ENCODE measurements at places on chromosomes 16 and 17.

DNA sequence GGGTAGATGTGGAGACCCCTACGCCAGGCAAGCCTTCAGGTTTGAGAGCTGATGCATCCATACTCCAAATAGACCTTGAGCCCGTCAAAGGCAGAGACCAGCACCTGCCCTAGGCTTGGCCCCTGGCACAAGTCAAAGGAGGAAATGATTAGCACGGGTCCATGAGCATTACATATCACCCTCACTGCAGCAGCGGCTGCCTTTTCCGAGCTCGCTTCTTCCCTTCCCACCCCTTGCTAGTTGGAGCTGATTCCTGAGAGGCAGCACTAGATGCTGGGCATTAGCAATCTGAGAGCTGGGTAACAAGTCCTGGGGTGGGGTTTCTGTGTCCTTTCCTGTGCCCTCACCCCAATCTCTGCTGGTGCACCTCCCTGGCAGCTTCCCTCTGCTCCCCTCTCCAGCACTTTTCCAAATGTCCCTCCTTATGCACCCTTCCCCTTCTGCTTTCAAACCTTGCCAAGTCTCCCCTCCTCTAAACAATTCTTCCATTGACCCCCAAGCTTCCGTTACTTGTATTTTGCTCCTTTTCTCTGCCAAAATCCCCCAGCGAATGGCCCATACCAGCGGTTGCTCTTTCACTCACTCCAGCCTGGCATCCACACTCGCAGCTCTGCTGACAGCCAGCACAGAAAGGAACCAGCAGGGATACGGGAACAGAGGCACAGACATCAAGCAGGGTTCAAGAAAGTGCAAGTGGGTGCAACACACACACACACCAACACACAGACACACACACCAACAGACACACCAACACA is 3.0 kb downstream of the CDRT4 start:
- DNase-seq: no peak

DNA sequence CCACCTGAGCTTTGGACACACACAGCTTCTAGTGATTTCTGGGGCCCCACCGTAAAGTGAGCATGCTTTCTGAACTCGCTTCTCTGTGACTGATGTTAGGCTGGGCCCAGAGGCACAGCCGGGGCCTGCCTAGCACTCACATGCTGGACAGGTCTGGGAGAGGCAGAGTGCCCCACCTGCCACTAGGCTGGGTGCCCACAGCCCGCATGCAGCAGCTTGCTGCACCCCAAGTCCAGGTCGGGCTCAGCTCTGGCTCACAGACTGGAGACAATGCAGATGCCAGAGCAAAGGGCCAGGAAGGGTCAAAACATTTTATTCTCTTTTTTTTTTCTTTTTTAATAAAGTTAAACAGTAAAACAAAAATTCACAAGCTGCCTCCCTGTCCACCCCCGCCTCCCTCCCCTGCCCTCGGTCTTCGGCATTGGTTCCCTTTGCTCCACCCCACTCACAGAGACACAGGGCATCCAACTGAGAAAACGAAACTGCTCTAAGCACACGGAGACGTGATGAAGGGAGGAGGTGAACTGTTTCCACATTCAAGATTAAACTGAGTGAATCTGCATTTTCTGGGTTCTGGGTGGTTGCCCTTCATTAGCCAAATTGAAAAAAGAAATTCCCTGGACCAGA is 9.7 kb downstream of the CNP start:
- DNase-seq: no peak

DNA sequence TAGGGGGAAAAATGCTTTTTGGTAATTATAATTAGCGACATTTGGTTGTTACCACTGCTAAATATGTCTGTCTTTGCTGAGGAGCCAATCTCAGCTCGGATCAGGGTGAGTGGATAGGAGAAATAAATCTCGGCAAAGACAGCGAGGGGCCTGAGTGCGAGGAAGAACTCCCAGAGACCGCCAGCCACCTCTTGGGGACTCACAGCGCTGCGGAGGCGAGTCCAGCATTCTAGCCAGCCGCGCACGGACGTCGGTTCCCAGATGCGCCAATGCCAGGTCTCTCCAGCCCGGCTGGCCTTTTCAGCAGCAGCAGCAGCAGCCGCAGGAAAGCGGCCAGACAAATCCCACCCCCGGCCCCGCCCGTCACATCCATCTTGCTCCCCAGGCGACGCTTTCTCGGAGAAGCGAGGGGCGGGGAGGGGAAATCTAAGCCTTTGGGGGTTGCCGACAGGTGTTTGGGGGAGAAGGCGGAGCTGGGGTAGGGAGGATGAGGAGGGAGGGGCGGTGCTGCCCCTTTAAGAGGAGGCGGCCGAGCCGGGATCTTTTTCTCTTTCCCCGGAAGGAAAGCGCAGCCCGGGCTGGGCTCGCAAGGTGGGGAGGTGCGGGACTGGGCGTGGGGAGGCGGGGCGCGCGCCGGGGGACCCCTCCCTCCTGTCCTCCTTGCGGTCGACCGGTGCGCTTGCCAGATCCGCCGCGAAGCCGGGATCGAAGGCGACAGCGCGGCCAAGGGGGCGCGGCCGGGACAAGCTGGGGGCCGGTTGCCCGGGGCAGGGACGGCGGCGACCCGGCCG is at the start of gene ITGA3:
Gene ITGA3, plus strand, starts transcription at position 685 of the 791 bp plus-strand sequence. CDS start 330 bp downstream, outside the sequence.
- DNase-seq: peak; percentile 79

- DNase-seq: no peak
Measured at GRCh38 chr17:57730026-57730701, 14.9 kb downstream of the CCDC182 start.

GRCh38 chr17:15947271-15947670 is 2.3 kb downstream of the ADORA2B start:
- DNase-seq: no peak

GRCh38 chr16:2719328-2720063 is 528 bp downstream of the PRSS27 start:
- no peak for DNase-seq

DNA sequence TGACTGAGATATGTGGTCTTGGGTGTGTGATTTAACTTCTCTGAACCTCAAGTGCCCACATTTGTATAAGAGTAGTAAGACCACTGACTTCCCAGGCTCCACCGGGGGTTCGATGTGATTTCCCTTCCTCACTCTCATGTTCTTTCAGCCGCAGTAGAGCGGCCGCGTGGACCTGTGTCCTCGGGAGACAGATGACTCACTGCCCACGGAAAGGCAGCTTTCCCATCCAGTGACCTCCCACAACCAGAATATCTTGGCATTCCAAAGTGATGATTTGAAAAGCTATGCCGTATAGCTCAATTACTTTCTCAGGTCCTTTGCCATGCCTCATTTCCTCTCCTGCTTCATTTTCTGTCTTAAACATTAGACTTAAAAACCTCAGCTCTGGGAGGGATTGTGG is 73.6 kb downstream of the IL21R start:
- DNase-seq: no peak

GRCh38 chr16:19264123-19264673 is 21.3 kb upstream of the CLEC19A start:
- no peak for DNase-seq

GRCh38 chr16:8885674-8886592 is 3.8 kb downstream of the LITAFD start:
- no peak for DNase-seq

GRCh38 chr17:3750926-3751325 is 27.2 kb downstream of the HASPIN start:
- peak; percentile 57 for DNase-seq

- DNase-seq: no peak
Measured at GRCh38 chr17:40827746-40828453, 5.5 kb upstream of the KRT10 start.

DNA sequence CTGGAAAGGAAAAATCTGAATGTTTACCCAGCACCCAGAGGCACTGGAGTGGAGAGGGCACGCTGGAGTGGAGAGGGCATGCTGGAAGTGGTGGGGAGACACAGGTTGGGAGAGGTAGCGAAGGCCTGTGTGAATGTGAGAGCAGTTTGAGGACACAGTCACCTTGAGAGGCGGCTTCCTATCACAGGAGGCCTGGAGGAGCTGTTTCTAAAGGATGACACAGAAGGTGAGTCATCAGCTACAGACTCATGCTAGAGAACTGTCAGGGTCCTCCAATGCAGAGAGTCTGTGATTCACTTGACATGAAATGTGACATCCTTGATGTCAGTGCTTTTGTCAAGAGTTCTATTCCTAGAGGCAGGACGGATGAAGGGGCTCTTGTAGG is 13.8 kb downstream of the CTRL start:
- DNase-seq: peak; percentile 69

- no peak for DNase-seq
Measured at GRCh38 chr16:88382491-88383400, at the start of gene ZNF469. TSS of gene ZNF469 (plus strand) at chr16:88382959. CDS start at chr16:88427471, 44,512 bp downstream.

GRCh38 chr17:3546521-3546920 is 11.1 kb downstream of the TRPV3 start:
- no peak for DNase-seq

GRCh38 chr16:83899272-83899897 is 470 bp downstream of the MLYCD start:
- DNase-seq: peak; percentile 55

DNA sequence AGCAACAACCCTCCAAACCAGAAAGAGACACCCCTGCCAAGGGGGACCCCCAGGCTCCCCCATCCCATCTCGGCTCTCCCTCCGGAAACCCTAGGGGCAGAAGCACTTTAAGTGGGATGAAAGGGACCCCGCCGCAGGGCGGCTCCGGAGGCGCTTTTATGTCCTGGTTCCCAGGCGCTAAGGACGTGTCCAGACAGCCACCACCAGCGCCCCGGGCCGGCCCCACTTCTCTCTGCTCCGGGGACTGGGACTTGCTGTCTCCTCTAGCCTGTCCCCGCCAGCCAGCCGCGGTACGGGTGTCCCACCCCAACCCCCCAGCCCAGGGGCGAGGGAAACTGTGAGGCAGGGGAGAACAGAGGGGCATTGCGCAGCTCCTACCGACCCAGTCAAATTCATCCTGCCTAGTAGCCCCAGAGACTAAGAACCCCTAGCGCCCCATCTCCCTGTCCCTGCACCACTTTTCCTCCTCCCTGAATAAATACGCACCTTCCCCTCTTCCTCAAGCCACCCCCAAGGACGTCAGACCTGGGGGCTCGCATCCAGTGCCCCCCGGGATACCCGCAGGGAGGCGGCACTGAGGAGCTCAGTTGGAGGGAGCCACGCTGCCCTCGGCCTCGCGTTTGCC is 4.1 kb downstream of the SP6 start:
- no peak for DNase-seq

GRCh38 chr16:73192232-73192894 is 144.4 kb upstream of the ZFHX3 start:
- DNase-seq: no peak

DNA sequence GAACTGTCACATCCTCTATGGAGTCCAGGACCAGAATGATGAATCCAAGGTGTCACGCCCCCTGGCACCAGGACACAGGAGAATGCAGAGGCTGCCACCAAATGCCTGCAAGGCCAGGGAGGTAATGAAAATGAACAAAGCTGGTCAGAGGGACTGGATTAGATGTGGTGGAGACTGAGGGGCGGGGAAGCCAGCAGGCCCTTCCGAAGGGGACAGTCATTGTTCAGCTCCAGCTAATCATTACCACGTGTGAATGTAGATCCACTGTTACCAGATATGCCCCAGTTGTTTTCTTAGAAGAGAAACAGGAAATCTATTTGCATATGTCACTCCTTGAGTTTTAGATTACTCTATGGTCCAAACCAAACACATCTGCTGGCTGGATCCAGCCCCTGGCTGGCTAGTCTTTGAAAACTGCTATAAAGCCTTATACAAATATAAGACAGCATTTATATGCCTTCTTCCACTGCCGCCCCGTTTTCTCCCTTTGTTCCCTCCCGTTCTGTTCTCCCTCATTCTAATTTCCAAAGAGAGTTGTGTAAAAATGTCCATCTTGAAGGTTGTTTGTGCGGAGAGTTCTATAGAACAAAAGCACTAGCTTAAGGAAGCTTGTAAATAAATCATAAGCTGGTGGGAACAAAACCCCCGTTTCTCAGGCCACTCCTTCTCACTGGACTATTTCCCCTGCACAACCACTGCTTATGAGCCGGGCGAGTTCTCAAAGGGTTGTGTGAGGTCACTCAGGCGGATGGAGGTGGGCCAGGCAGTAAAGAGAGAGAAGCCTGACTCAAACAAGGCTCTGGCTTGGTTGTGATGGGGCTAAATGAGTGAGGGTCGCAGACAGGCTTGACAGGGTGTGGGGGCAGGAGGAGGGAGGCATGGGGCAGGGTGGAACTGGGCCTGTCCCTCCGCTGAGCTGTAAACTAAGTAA is 14.2 kb downstream of the CRYM start:
- DNase-seq: no peak

- no peak for DNase-seq
Measured at GRCh38 chr17:50547736-50548083, 736 bp downstream of the SPATA20 start.

DNA sequence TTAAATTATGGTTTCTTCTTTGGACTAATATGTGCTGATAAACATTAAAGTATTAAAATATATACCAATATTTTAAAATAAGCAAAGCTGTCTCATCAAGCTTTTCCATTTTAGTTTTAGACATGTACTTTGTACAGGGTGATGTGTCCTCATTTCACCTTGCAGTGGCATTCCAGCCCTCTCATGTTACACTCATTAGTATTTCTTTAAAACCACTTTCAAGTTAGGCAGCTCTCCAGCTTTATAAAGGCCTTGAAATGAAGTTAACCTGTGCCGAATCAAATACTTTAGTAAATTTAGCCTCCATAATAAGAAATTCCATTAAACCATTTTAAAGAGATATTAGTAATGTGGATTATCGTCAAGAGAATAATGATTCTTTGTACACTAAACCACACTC is 107.6 kb upstream of the HLF start:
- no peak for DNase-seq

DNA sequence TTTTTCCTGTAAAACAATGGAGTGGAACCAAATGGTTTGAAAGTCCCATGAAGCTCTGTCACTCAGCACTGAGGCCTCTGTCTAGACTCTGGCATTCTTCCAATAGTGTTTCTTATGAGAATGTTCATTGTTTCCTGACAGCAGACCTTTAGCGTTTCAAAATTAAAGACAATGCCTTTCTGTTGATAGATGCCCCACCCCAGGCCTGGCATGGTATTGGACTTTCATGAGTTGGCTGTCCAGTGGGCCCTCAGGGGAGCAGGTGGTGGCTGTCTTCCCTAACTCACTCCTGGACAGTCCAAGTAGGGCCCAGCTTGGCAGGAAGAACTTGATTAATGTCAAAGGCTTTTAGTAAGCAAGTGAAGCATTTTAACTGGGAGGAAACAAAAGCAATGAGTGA is 186.5 kb upstream of the CCL2 start:
- no peak for DNase-seq

GRCh38 chr17:48989100-48989499 is 8.1 kb upstream of the IGF2BP1 start:
- no peak for DNase-seq

DNA sequence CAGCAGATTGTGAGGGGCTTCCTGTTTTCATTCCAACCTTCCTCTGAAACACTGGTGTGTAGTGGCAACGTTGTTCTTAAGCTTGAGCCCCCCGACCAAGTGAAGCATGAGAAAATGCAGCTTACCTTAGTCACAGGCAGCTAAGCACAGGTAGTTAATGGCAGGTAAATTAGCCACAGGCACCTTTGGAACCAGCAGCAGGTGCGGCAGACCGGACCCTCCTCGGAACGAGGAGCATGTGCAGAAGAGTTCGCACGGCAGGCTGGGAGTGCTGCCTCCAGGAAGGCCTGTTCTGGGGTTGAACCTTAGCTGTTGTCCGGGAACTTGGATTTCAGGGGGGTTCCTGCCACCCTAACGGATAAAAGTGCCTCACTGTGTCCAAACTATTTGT is 7.2 kb upstream of the IRF8 start:
- peak; percentile 1 for DNase-seq

- no peak for DNase-seq
Measured at GRCh38 chr17:31787857-31788570, 71.0 kb downstream of the COPRS start.

GRCh38 chr16:26961459-26961858 is 105.3 kb upstream of the C16orf82 start:
- DNase-seq: no peak

- DNase-seq: no peak
Measured at GRCh38 chr16:84329016-84329415, 34.3 kb downstream of the WFDC1 start.
